Renal cortical epithelial cell (primary cell): ENCODE measurements at places on chromosomes 1 and 21. TPM values are rescaled to one million over a fixed set of nuclear protein-coding genes. Genes with fewer than 3 reads are reported as not detected.
A peak's percentile ranks its signal among the peaks of the same experiment; 100 is the strongest.

DNA sequence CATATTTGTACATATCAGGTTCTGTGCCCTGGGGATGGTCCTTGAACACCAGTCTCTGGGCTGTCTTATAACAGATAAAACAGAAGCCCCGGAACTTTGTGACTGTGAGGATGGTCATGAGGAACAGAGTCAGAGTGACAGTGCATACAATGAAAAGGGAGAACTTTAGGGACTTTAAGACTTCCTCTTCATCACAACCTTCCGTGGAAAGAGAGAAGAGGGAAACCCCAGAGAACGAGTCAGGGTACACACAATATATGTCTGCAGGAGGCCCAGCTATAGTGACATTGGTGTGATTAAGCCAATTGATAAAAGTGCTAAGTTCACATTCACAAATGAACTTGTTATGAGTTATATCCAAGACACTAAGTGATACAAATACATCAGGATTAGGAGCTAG, 32.1 kb downstream of the TLR5 start:
- no peak for DNase-seq

The RNF187 gene
- total RNA-seq, result 47.6 and 137 TPM in 2 replicates

DNA sequence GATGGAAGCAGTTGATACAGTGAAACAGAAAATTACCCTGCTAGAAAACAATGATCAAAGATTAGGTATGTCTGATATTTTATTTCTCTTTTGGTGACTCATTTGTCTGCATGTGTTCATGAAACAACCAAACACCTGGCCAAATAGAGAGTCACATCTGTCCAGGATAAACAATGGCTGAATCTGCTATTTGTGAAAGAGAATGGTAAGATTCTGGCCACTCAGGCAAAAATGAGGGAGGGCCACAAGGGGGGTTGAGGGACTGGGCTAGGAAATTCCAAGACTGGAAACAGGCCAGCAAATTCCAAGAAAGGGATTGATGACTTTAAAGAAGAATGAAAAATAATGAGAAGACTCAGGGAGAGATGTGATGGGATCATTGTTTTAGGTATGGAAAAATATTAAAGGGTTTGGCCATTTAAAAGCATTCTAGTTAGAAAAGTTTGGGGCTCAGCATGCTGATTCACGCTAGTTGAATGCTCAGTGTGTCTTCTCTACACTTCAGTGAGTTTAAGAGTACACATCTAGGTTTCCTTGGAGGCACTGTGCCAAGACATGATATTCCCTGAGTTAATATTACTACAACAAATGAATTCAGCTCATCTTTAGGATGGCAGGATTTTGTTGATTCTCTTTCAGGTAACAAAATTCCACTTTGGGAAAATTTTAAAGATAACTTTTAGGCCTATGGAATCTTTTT, 44.9 kb downstream of the TRAF5 start:
- DNase-seq, result peak; percentile 89

GRCh38 chr21:31520561-31521098, 138.9 kb upstream of the SOD1 start:
- DNase-seq, result no peak

DNA sequence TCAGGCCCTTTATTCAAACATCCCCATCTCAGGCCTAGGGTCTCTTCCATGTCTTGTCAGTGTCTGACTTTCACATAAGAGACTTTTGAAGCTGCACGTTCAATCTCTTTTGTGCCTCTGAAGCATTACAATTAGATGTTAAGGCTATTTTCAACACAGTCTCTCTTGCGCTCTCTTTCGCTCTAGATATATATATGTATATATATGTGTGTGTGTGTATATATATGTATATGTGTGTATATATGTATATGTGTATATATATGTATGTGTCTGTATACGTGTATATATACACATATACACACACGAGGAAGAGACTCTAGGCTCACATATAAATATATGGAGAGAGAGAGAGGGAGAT, 162.5 kb upstream of the RNPC3 start:
- no peak for DNase-seq

DNA sequence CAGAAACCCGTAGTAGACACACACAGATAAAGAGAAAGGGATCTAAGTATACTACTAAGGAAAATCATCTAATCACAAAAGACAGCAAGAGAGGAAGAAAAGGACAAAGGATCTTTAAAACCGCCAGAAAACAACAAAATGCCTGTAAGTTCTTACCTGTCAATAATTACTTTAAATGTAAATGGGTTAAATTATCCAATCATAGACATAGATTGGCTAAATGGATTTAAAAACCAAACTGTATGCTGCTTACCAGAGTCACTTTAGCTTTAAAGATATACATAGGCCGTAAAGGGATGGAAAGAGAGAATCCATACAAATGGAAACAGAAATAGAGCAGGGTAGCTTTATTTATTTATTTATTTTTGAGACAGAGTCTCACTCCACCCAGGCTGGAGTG, 44.0 kb downstream of the FLVCR1 start:
- DNase-seq, result no peak

The ETV3L gene
- total RNA-seq, result not detected in 2 replicates

- no peak for DNase-seq
Measured at GRCh38 chr1:43386676-43387075, 2.9 kb downstream of the MED8 start.

DNA sequence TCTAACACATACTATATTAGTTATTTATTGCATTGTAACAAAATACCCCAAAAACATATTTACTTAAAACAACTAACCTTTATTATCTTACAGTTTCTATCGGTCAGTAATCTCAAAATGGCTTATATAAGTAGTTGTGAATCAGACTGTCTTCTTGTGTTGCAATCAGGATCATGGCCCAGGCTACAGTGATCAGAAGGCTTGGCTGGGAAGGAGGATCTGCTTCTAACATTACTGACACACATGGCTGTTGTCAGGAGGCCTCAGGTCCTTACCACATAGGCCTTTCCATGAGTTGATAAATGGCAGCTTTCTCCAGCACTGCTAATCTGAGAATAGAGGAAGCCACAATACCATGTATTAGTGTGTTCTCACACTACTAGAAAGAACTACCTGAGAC, 33.7 kb downstream of the CFH start:
- no peak for DNase-seq

The ESPN gene
- 0.25 TPM in 1 of 2 replicates, not detected in the other for total RNA-seq

The SERPINC1 gene
- 0.35 TPM in 1 of 2 replicates, not detected in the other for total RNA-seq

DNA sequence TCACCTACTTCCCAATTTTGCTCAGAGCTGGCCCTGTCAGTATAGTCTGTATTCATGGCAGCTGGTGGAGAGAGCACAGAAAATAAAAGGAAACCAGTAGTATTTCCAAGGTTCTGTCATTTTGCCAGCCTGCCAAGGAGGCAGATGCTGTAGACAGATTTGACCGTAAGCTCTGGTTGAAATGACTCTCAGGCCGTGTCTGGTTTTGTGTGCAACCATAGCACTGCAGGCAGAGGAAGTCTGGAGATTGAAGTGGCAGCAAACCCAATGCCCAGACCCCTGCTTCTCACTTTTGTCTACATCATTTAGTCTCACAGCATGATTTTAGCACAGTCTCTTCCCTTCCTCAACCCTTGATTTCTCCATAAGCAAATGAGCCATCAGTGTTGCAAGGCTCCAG, 291.7 kb downstream of the PAPPA2 start:
- no peak for DNase-seq

- no peak for DNase-seq
Measured at GRCh38 chr1:26315874-26316850, 1.6 kb upstream of the CD52 start.

The UBL4B gene
- not detected in 2 replicates for total RNA-seq

GRCh38 chr21:46404306-46404705, 54.4 kb upstream of the DIP2A start:
- DNase-seq, result no peak

DNA sequence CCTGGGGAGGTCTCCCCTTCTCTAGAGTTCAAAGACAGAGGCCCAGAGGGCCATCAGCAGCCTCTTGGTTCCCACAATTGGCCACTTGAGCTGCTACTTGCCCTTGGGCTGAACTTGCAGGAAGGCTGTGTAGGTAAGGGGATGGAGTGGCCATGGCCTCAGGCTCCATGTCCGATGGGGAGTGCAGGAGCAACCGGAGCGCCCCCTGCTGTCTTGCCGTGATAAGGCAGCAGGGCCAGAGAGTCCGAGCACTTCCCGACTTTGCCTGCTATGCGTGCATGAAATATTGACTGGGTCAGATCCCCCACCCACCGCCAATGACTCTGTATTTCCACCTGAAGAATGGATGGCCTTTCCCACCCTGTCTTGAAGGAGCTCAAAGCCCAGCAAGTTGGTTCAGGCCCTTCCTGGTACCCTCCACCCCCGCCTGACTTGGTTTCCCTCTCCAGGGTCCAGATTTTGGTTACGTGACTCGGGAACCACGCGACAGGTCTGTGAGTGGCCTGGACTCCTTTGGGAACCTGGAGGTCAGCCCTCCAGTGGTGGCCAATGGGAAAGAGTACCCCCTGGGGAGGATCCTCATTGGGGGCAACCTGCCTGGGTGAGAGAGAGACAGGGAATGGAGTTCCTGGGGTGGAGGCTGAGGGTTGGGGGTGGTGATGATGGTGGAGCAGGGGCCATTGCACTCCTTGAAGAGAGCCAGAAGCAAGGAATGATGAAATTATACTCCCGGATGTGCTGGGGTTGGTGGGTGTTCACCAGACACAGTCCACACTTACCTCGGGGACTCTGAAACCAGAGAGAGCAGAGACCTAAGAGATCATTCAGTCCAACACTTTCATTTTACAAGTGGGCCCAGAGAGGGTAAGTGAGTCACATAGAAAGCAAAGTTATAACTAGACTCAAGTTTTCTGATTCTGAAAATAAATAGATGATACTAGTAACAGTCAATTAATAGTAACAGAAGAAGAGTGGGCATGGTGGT, 25.6 kb downstream of the PADI3 start:
- DNase-seq, result no peak

The TRAF5 gene
- total RNA-seq, result 9.0 and 19.4 TPM in 2 replicates

The ZNF669 gene
- total RNA-seq, result 14.0 and 18.6 TPM in 2 replicates

The LCK gene
- 0.10 and 0.69 TPM in 2 replicates for total RNA-seq

GRCh38 chr1:91171898-91172297, 150.1 kb upstream of the ZNF644 start:
- no peak for DNase-seq

DNA sequence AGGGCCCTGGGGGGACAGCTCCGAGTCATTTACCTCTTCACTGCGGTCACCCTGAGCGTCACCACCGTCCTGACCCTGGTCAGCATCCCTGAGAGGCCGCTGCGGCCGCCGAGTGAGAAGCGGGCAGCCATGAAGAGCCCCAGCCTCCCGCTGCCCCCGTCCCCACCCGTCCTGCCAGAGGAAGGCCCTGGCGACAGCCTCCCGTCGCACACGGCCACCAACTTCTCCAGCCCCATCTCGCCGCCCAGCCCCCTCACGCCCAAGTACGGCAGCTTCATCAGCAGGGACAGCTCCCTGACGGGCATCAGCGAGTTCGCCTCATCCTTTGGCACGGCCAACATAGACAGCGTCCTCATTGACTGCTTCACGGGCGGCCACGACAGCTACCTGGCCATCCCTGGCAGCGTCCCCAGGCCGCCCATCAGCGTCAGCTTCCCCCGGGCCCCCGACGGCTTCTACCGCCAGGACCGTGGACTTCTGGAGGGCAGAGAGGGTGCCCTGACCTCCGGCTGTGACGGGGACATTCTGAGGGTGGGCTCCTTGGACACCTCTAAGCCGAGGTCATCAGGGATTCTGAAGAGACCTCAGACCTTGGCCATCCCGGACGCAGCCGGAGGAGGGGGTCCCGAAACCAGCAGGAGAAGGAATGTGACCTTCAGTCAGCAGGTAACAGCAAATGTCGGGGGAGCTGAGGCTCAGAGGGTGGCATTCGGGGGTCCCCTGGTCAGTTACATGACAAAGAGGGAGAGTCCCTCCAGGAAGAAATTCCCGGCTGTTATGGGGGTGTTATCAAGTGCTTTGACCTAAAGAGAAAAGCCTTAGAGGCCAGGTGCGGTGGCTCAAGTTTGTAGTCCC, 12.6 kb downstream of the SLC45A1 start:
- no peak for DNase-seq

DNA sequence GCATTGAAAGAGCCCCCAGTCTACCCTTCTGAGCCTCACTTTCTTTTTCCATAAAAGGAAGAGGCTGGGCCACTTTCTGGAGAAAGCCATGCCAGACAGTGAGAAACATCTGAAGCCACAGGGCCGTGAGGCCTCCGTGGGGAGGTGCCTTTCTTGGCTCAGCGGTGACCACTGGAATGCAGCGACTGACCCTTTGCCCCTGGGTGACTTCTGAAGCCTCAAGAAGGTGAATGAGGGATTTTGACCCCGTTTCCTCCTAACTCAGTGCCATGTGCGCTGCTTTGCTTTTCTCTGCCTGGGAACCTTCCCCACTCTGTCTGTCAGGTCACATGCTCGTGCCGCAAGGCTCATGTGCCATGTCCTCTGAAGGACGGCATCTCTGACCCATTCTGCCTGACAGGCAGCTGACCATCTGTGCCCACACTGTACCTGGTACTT, 44.7 kb upstream of the A3GALT2 start:
- peak; percentile 81 for DNase-seq

GRCh38 chr1:147567594-147568381, 26.5 kb downstream of the BCL9 start:
- DNase-seq, result no peak

The KCNE1 gene
- 3.5 TPM in 1 of 2 replicates, not detected in the other for total RNA-seq

- DNase-seq, result no peak
Measured at GRCh38 chr1:110321846-110322245, 17.3 kb upstream of the RBM15 start.

DNA sequence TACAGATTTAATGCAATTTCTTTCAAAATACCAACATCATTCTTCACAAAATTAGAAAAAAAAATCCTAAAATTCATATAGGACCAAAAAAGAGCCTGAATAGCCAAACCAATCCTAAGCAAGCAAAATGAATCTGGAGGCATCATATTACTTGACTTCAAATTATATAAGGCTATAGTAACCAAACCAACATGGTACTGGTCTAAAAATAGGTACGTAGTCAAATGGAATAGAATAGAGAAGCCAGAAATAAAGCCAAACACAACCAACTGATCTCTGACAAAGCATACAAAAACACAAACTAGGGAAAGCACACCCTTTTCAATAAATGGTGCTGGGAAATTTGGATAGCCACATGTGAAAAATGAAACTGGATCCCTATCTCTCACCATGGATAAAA, 112.3 kb upstream of the TSPAN2 start:
- no peak for DNase-seq

The MROH9 gene
- not detected in 2 replicates for total RNA-seq

DNA sequence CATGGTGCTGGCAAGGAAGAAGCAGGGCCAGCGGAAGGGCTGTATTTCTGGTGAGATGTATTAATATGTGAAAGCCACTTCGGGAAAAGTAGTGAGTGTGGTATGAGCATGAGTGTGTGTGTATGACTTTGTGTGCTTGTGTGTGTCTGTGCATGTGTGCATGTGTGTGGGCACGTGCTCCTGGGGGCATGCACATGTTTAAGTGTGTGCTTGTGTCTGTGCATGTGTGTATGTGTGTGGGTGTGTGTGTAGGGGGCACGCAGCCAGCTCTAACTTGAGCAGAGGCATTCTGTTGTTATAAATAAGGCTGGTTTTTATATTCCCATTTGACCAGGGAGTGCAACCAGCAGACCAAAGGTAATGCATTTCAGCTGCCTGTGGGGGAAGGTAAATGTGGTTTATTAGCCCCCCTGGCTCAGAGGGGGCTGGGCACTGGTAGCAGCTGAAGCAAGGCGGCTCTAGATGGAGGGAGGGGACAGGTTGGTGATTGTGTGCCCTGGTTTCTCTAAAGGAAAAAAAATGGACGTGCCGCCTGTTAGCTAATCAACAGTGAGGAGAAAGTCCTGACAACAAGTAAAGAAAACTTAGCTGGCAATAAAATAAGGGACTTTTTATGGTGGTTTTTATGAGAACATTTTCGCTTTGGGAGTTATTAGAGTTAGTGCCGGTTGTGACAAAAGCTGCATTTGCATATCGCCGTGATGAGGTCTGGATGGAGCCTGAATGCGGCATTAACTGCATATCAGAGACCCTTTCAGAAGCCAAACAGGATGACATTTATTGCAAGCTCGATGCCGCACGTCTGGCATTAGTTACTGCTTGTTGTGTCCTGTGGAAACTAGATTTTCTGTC, 180.1 kb downstream of the CAMTA1 start:
- DNase-seq, result no peak

The LEFTY2 gene
- total RNA-seq, result not detected in 2 replicates
